ENCODE measurements at places on chromosomes 5 and 9.

- no peak for DNase-seq
Measured at GRCh38 chr9:126982215-126983002, 67.8 kb downstream of the RALGPS1 start.

- DNase-seq = no peak
Measured at GRCh38 chr9:80841888-80842287, 847.5 kb downstream of the TLE1 start.

DNA sequence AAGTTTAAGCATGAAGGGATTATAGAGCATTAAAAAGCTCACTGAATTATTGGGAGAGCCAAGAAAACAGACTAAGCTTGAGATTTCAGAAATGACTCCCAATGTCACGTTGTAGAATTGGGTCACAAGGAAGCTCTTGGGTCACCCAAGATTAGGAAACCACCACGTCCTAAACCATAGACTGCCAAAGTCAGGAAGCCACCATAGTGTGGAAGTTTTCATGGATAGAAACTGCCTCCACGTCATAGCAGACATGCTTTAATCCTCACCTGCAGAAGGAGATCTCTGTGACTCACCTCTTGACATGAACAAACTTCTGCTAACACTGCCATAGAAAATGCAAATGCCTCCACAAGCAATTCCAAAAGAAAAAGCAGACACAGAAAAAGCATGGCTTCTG lies 106.3 kb downstream of the SLC1A3 start:
- no peak for DNase-seq

DNA sequence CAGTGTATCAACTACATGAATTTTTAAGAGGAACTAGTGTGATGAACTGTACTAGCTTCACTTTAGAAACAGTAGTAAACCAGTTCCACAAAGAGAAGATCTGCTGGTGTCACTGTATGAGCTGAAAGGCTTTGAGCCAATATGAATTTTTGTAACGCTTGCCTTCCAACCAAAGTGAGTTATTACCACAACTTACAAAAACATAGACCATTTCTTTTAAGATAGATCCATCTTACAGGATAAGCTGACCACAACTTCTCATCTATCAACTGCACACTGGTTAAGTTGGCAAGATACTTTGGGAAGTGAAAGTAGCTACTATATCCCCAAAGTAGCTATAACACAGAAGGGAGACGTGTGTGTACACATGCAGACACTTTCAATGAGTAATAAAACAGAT lies 849.6 kb upstream of the DMAC1 start:
- no peak for DNase-seq

DNA sequence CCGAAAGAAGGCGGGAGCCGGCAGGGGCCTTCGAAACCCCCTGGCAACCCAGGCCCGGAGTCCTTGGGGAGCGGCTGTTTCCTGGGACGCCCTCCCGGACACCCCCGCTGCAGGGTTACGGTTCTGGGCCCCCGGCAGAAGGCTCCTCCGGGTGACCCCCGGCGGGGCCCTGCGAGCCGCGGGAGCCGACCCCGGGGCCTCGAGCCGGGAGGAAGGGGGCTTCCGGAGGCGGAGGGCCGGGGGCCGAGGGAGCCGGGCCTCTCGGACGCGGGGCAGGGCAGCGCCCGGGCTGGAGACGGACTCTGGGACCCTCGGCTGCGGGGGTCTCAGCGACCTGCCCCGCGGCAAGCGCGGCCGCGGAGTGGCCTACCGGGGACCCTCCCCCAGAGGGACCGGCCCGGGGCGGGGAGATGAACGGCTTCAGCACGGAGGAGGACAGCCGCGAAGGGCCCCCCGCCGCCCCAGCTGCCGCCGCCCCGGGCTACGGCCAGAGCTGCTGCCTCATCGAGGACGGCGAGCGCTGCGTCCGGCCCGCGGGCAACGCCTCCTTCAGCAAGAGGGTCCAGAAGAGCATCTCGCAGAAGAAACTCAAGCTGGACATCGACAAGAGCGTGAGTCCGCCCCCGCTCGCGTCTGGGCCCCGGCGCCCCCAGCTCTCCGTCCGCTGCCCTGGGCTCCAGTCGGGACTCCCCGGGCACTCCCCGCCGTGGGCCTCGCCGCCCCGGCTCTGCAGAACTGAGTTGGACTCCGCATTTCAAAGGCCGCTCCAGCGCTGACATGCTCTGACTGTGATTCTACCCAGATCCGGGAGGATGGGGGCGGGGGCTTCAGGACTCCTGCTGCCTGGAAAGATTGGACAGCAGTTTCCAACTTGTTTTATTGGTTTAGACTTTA lies 645 bp downstream of the SAP30L start:
- peak; percentile 76 for DNase-seq

GRCh38 chr5:60597572-60598320 lies 102.2 kb downstream of the DEPDC1B start:
- DNase-seq = no peak

DNA sequence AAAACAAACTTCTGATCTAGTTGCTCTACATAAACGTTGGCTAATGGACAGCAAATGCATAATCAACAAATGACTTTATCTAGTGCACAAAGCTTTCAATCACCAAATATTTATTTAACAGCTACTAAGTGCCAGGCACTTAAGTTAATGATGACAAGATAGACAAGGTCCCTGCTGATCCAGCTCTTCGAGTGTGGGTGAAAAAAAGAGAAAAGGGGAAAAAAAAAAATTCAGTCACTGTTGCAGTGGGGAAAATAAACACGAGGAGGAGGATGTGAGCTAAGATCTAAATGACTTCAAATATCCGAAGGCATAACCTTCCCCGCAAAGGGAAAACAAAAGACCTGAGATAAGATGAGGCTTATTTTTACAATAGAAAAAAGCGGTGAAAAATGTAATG lies 9.6 kb downstream of the PSIP1 start:
- no peak for DNase-seq

DNA sequence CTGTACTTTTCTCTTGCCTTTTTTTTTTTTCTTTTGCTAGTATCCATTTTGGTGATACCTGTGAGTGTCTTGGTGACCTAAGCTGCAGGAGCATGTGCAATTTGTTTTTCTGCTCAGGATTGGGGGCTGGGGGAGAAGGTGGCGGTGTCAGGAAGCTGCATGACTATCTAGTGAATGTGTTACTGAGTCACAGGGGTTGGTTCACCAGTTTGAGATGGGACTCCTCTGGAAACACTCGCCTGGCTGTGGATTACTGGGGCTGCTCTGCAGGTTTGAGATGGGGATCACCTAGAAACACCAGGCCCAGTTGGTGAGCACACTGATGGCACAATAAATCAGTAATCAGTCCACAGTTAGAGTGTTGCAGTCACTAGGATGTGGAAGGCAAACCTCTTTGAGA lies 447.9 kb downstream of the SPATA31D1 start:
- DNase-seq = no peak
